ENCODE measurements at places on chromosomes 6 and 20.

GRCh38 chr6:45590226-45590625 lies 212.5 kb upstream of the SUPT3H start:
- DNase-seq, result no peak

- DNase-seq, result no peak
Observed at GRCh38 chr20:24810676-24811407, 138.2 kb upstream of the CST7 start.

GRCh38 chr6:132730560-132730959 lies 16.7 kb upstream of the VNN1 start:
- DNase-seq, result no peak

DNA sequence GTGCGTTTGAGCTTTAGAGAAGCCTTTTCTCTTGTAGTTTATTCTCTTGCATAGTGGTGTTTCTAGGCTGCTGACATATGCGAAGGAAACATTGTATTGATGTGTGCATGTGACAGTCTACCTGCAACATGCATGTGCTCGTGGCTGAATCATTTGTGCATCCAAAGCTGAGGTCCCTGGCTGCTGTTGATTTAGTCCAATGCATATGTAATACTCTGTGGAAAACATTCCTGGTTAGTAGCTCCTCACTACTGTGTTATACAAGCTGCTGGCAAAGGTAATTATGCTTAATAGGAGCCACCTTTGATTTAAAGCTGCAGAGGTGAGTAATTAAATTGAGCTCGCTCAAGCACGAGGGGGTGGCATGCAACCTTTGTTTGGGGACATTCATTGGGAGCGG lies 24.5 kb downstream of the TSHZ2 start:
- DNase-seq, result no peak

DNA sequence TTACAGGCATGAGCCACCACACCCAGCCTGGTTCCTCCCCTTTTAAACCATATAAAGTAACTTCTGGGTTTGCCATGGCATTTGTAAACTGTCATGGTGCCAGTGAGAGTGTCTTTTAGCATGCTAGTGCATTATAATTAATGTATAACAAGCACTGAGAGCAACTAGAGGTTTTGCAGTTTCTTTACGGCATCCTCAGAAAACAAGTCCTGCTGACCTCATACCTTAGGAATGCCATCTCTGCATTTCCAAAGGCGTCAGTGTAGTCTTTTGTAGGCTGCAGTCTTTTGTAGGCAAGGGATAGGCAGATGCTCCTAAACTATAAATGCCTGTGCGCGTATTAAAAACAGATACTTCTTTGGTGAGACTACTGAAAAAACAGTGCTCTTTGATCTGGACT lies 75.0 kb upstream of the EZR start:
- no peak for DNase-seq

DNA sequence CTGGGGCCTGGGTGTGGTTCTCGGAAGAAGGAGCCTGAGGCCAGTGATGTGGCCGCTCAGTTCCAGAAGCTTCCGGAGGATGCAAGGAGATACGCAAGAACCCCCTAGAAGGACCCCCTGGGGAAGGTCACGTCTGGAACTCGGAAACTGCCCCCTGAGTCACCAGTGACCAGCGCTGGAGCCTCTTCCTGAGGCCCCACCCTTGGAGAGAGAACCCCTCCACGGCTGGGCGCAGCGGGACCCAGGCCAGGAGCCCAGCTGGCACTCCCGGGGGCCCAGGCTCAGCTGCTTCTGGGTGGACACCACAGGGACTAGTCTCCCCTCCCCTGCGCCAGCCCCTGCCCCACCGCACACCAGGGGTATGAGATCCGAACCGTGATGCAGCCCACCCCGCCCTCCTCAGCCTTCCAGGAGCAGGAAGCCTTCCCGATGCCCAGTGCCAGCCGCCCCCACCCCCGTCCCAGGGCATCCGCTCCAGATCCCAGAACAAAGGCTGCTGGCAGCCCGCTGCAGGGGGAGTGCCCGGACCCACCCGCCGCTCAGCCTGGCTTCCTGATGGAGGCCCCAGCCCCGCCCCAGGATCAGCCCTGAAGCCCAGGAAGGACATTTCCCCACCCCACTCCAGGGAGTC lies 7.5 kb downstream of the LAMA5 start:
- DNase-seq, result no peak

DNA sequence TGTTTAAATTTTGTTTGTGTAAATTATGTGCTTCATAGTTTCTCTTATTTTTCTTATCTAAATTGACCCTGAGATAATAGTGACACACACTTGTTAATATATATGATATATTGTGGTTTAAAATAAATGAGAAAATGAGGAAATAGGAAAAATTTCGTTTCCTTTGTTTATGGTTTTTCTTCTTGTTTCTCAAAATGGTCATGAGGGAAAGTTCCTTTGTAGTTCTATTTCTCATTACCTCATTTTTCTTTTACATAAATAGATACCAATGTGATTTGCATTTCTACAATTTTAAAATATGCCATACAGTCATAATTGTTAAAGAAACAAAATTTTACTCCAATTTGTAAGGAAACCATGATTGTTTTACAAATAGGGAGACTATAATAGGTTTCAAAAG lies 9.2 kb downstream of the OR2A4 start:
- DNase-seq, result no peak

DNA sequence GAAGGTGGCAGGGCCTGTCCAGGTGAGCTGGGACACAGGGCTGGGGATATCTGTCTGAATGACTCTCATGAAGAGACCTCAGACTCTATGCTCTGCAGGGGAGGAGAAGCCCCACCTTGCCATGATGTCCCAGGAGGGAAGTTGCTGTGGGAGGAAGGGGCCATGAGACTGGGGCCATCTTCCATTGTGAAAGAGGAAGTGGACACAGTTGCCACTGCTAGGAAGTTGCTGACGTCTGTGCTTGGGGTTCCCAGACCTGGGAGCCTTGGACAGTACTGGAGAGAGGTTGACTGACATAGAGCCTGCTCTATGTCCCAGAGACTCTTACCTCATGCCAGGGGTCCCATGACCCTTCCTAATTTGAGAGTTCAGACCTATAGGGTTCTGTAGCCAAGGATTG lies 24.5 kb downstream of the SIRPB1 start:
- DNase-seq, result no peak

DNA sequence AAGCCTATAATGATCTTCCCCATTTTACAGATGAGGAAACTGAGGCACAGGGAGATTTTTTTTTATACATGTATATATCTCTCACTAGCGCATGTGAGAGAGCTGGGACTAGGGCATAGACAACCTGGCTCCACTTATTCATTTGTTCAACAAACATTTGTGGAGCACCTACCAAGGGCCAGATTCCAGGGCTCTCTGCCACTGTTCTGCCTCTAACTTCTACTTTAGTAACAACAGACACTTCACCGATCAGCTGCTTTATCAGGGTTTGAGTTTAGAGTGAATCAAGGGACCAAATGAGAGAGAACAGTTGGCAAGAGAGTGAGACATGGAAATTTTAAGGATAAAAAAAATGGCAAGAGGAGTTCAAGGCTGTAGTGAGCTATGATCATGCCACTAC lies 7.4 kb downstream of the ADAT2 start:
- DNase-seq, result no peak

- DNase-seq, result no peak
Observed at GRCh38 chr6:12001004-12001705, 11.0 kb upstream of the HIVEP1 start.

DNA sequence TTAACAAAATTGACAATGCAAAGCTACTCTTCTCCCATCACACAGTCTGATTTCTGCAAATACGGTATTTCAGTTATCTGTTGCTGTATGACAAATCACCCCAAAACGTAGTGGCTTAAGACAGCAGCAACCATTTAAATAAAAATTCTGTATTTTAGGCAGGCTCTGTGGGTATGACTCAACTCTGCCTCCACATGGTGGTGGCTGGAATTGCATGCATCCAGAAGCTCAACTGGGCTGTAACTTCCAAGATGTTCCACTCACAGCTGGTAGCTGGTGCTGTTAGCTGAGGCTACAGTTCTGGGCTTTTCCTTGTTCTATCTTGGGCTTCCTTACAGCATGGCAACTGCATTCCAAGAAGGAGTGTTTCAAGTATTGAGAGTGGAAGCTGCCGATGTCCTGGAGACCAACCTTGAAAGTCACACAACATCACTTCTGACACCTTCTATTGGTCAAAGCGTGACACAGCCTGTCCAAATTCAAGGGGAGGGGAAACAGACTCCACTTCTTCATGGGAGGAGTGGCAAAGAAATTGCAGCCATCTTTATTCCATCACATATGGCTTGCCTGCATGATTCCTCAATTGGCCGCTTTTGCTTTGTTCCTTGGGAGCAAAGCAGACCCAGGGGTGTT lies 39.7 kb upstream of the TULP1 start:
- DNase-seq, result no peak

DNA sequence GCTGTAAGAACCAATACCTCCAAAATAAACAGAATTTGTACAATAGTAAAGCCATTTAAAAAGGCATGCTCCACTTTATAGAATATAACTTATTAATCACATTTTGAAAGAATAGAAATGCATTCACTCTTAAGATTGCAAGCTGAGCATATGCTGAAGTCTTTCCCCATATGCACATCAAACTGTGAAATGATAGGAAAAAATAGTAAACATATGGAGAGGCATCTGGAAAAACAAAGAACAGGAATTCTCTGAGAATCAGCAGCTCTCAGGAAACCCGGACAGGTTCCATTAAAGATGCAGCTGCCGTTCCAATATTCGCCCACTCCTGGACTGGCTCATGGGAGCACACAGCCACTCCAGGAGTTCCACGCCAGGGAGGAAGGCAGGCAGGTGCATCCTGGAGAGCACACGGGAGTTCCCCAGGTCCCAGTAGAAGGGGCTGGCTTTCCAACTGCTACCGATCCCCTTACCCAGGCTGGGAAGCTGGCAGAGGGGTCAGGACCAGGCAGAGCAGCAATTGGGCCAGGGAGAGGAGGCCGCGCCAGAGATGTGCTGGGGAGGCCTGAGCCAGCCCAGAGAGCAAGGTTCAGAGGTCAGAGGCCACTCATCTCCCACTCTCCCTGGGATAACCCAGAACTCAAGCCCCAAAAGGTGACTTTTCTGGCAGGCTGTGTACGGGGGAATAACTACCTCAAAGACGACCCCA lies 111.1 kb downstream of the DLL1 start:
- DNase-seq, result peak; percentile 83

- DNase-seq, result no peak
Observed at GRCh38 chr6:41470331-41471063, 75.7 kb upstream of the FOXP4 start.

GRCh38 chr20:48958743-48959142 lies 37.2 kb downstream of the ARFGEF2 start:
- no peak for DNase-seq

GRCh38 chr6:167420858-167421766 lies 96.2 kb downstream of the TTLL2 start:
- DNase-seq, result peak; percentile 84

DNA sequence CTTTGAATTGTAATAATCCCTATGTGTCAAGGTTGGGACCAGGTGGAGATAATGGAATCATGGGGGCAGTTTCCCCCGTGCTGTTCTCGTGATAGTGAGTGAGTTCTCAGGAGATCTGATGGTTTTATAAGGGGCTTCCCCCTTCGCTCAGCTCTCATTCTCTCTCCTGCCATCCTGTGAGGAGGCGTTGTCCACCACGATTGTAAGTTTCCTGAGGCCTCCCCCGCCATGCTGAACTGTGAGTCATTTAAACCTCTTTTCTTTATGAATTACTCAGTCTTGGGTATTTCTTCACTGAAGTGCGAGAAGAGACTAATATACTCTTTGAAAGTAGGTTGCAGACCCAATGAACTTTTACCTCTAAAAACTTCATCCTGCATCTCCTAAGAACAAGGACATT lies 39.2 kb upstream of the KCNG1 start:
- DNase-seq, result no peak

DNA sequence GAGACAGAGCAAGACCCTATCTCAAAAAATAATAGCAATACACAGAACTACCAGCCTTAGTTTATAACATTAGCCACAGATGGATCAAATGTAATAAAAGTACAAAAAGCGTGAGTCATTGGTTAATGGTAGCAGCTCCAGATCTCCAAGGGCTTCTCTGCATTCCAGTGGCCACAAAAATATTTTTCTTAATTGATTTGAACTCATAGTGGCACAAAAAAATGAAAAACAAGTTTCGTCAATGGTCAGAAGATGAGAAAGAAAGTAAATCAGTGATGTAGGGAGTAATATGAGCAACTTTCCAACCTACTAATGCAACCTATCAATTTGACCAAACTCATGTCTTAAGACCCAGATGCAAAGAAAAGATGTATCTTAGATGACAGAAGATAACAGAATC lies 79.6 kb downstream of the CEP57L1 start:
- DNase-seq, result no peak

DNA sequence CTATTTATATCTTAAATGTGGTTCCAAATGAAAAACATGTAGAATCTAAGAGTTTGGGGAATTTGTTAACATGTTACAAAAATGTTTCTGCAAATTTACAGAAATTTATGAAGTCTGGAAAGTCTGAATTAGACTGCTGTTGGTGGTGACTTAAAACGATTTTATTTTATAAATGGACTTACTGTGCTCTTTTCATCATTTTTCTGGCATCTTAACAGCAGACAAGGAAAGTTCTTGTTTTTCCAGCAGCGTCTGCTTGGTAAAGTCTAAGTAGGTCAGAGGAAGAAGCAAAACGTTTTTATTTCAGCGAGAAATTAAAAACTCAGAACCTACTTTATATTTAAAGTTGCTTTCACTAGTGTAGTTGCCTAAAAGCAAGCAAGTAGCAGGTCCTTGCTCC lies 48.6 kb upstream of the COL9A1 start:
- no peak for DNase-seq

DNA sequence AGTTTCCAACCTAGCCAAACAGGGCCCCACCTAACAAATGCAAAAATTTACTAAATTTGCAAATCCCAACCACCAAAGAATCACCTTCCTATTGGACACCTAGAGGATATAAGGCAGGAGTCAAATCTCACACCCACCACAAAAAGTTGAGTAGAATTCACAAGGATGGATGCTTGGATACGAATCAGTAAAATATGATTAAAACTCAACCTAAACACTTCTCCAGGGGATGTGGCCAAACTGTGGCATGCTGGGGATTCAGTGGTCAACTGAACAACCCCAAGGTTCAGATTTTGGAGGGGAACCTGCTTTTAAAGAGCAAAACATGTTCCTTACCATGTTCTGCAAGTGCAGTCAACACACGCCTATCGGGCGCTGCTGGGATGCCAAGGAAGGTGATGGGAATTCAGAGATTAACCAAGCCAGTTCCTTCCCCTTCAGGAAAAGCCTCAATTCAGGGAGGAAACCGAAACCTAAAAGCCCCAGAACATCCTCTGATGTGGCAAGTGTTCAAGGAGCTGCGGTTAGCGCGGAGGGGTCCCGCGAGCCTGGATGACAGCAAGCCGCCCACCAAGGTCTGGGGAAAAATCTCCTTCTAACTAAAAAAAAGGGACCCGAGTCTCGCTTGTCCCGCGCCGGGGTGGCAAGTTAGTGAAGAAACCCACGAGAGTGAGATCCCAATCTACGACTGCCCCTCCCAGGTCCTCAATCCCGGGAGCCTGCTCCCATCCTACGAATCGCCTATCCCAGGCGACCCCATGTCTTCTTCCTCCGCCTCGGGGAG lies 902 bp downstream of the SAMHD1 start:
- no peak for DNase-seq

DNA sequence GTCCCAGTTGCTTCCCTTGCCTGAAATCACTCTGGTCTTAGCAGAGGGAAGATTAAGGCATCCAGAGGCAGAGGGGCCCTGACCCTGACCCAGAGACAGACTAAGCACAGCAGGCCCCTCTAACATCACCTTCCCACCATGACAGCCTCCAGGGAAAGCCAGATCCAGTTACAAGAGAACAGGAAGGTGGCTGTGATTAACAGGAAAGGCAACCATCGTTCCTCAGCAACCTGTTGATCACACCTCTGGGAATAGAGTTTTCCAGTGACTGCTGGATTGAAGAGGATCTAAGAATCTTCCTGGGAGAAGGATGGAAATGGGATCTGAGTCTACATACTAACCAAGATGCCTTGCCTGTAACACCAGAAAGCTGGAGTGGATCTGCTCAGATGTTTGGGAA lies 5.2 kb upstream of the TREM1 start:
- DNase-seq, result no peak

Data from vagina (tissue), 2 donors.